Stimulated activated CD8-positive, alpha-beta memory T cell treated with anti-CD3 and anti-CD28 coated beads, Interleukin-2, amount 100 ng/mL, for 1 hour (primary cell): ENCODE measurements at places on chromosomes 6 and 20.

DNA sequence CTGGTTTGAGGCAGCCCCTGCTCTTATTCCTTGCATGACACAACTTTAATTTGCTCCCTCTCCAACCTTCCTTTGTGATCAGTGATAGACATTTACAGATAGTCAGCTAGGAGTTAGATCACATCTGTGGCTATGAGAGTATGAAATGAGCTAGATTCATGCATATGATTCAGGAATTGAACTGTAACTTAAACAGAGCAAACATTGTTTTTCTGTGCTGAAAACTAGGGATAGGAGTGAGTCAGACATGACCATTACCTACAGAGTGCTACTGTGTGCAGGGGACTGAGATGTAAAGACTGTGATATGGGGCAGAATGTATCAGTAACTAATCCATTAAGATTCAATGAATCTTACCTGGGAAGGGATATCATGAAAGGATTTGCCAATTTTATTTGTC is 279.4 kb upstream of the SPTLC3 start:
- no peak for DNase-seq

DNA sequence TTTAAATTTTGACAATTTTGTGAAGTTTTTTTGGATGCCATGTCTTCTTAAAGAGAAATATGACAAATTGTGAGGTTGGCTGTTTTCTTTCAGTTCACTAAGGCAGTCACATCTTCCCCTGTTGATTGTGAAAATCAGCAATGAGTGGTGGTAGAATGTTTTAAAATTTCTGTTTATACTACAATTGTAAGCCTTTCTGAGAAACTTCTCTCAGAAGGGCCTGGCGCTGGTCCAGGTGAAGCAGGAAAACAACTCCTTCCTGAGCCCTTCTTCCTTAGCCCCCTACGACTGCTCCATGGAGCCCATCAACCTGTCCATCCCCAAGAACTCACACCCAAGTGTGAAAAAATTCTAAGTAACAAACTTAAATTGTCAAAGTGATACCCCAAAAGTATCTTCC is 80.6 kb downstream of the SSR1 start:
- no peak for DNase-seq

DNA sequence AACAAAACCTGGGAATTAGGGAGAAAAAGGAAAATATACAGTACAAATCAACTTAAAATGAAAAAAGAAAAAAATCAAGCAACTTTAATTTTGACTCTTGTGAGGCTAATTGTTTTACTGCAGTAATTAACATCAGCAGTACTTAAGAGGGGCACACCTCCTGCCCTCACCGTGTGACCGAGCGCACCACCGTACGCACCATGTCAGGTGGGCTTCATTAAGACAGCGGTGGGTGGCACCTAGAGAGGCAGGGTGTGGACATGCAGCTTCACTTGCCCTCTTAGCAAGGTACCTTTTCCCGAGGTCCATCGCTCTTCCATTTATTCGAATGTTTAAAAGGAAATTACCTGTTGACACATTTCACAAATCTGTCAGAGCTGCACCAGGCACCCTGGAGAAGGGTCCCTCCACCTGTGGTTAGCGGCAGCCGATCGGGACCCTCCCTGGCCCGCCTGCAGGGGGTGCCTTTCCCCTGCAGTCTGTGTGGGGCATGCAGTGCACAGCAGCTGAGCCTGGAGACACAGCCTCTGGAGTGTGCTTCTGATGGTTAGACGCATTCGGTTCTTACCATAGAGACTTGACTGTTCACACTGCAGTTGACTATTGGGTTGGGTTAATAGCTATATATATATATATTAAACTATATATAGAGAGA is 184.1 kb downstream of the TMEM242 start:
- DNase-seq: no peak

DNA sequence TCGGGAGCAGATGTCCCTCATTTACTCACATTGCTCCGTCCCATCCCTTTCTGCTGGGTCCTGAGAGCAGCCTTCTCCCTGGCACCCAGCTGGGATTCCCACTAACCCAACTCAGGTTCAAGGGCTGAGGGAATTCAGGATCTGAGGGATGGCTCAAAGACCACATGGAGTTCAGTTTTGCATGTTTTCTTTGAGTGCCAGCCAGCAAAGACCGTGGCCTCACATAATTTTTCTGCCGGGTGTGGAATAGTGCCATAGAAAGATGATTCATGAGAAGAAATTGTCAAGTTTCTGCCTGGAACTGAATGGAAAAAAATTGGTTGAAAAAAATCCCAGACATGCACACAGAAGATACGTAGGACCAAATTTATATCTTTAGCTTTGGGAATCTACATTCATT is 168.6 kb downstream of the CD83 start:
- DNase-seq: no peak

- no peak for DNase-seq
These were observed 981 bp upstream of the TNF start for GRCh38 chr6:31574106-31575061.

- no peak for DNase-seq
These were observed 5.8 kb upstream of the KCNG1 start for GRCh38 chr20:51028616-51029212.

- DNase-seq: no peak
These were observed 250.8 kb downstream of the SMOC2 start for GRCh38 chr6:168691774-168692173.

GRCh38 chr20:47224300-47224791 is 132.2 kb downstream of the ZMYND8 start:
- DNase-seq: no peak

GRCh38 chr6:80457439-80457933 is 351.0 kb downstream of the BCKDHB start:
- DNase-seq: no peak

DNA sequence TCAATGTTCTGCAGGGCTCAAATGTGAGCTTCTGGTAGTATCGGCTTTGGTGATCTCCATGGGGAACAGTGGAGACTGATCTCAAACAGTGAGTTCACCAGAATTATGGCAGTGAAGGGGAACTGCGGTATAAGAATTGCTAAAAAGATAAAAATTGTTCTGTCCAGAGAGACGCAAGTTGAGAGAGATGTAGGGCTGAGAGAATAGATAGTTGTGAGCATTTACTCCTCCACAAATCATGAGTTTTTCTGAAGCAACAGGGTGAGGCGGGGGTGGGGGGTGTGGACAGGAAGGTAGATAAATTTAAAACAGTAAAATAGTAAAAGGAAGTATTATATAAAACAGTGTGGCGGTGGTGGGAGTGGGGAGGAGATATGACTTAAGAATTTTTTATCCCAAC is 98.6 kb upstream of the NEDD9 start:
- no peak for DNase-seq

- peak; percentile 66 for DNase-seq
These were observed 116.4 kb downstream of the MYLK4 start for GRCh38 chr6:2634139-2634964.

- DNase-seq: no peak
These were observed 58.3 kb downstream of the GNAS-AS1 start for GRCh38 chr20:58792426-58792825.

- DNase-seq: no peak
These were observed 86.5 kb downstream of the ASXL1 start for GRCh38 chr20:32444474-32445220.

DNA sequence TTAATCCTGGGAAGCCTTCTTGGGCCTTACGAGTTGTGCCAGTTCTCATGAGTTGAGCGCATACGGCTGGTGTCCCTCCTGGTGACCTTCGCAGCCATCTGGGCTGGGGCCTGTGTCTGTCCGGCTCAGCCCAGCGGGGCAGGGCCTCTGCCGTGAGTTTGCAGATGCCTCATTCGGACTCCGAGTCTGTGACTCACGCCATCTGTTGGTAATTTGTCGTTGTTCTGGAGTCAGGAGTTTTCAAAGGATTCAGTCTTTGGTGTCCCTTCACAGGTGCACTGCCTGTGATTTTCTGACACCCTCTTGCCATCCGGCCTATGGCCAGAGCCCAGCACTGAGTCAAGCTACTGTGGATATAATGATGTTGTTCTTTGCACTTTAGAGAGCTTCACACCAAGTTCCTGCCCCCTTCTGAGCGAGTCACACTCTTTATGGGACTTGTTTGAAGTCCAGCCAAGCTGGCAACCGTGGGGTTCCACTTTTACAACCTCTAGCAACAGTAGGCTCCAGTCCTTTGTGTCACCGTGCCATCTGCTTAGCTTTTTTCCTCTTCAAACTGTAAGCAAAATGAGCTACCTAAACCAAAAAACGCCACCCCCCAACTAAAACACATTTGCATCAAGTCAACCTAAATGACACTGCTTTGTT is 175.6 kb downstream of the AIG1 start:
- no peak for DNase-seq

DNA sequence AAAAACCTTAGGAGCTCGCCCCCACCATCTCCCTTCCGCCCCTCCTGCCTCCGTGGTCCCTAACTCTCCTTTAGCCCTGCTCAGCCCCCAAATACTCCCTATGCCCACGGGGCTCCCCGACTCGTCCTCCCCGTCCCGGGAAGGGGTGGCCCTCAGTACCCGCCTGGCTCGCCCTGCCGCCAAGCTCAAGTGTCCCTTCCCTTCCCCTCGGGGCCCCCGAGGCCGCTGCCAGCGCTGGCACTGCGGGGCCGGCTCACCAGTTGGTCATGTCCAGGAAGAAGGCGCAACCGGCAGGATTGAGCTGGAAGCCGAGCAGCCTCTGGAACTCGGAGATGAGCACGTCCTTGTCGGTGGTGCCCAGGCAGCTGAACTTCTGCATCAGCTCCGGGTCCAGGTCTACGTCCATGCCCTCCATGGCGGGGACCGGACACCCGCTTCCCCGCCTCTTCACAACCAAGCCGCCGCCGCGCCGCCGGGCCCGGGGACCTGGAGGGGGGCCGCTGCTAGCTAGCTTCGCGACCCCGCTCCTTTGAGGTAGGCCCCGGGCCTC is 303 bp downstream of the ILRUN start:
- peak; percentile 9 for DNase-seq

DNA sequence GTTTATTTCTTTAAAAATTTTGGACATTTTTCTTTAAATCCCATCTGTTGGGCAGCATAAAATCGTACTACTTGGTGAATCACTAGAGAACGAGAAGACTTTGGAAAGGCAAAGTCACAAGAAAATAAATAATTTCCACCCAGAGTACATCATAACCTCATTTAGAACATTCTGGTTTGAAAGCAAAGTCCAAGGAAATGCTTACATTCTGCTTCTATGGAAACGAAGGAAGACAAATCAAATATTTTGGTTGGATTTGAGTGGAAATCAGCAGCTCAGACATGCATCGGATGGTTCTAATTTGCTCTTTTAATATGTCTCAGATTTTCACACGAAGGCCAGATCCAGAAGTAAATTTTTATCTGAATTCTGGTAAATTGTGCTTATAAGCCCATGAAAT is 60.7 kb upstream of the LTV1 start:
- no peak for DNase-seq

DNA sequence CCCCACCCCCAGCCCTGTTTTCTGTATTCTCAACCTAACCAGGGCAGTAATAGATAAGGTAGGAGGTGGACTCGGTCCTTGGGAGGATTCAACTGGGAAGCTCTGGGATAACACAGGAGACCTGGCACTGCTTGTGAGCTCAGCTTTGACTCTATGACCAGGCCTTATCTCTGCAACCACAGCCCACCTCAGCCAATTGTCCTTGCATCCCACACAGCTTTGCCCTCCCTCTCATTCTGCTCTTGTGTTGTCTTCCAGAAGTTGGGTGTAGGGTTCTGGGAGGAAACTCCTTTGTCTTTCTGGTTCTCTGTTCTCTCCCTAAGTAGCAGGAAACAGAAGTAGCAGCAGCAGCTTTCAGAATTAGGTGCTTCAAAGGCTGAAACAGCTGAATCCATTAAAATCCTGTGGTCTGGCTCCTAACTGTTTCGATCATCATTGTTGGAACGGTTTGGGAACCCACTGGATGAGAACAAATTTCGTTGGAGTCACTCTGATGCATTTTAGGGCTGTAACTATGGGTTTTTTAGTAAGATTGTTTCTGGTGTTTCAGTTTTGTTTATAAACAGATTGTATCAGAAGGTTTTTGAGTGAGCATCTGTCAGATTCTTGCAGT is 32.4 kb upstream of the SNX9 start:
- no peak for DNase-seq

DNA sequence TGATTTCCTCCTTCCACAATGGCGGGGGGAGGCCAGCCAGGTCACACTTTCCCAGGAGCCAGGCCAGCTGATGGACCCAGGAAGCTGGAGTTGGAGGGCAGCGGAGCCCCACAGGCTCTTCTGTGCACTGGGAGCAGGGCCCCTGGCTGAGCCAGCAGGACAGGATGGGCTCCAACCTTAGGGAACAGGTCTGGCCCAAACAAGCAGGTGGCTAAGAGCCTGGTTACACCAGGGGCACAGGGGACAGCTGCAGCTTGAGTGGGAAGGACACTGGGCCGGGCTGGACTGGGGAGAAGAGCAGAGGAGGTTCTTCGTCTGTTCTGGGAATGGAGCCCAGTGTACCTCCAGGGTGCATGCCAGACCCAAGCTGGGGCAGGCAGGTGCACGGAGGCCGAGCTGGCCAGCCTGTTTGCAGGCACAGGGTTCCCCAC is 102.3 kb downstream of the DLL1 start:
- DNase-seq: no peak

GRCh38 chr20:32474717-32474966 is 110.5 kb downstream of the NOL4L start:
- DNase-seq: no peak

GRCh38 chr20:22962567-22963439 is 72.3 kb upstream of the SSTR4 start:
- no peak for DNase-seq

GRCh38 chr6:16688984-16689636 is 72.2 kb downstream of the ATXN1 start:
- no peak for DNase-seq

GRCh38 chr6:129853996-129854711 is 7.0 kb downstream of the TMEM244 start:
- no peak for DNase-seq

GRCh38 chr20:3674995-3675900 is 6.6 kb downstream of the ADAM33 start:
- no peak for DNase-seq

- no peak for DNase-seq
These were observed 81.3 kb downstream of the VEGFA start for GRCh38 chr6:43851204-43851865.

DNA sequence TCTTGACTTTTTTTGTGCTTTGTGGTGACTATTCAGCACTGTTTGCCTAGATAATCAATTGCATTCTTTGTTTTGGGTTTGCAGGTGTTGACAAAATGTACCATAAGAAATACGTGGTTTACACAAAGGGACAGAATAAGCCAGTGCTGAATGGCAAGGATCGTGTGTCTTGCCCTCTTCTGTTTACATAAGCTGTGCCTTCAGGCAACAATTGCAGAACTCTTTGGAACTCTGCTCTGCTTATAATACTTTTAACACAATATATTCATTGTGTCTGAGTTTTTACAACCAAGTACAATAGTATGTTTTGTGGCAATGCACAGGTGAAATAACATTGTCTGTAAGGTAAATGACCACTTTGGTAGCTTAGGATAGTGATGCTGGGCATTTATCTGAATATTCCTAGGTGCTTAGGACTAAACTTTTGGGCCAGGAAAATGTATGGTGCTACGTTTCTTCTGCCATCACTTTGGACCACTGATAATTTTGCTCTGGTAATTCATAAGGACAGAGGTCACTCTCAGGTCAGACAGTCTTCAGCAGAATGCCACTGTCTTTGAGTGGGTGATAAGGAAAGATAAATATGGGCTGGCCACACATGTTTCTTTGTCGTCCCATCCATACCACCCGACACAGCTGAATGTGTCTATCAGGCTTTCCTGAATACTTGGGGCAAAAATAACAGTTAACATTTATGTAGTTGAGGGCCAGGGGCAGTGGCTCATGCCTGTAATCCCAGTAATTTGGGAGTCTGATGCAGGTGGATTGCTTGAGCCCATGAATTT is 344.6 kb upstream of the IMPG1 start:
- no peak for DNase-seq
